NCI-H226 (cell line): ENCODE measurements at places on chromosomes 12 and 14.

- DNase-seq, result no peak
Observed at GRCh38 chr14:98912655-98913054, 359.3 kb downstream of the BCL11B start.

DNA sequence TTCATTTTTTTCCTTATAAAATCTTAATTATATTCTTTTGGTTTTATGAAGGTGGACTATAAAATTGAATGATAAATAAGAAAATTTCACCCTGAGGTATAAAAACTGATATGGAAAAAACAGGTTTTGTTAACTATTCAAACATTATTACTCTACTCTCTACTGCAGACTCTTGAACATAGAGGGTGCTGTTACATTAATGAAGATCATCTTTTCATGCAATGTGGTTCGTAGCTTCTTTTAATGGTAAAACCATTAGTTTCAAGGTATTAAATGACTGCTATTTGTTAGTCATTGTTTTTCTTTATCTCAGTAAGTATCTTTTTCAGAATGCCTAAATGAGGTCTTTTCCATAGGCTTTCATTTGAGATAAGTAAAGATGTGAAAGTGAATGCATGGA lies 510.4 kb downstream of the SLC16A7 start:
- no peak for DNase-seq

DNA sequence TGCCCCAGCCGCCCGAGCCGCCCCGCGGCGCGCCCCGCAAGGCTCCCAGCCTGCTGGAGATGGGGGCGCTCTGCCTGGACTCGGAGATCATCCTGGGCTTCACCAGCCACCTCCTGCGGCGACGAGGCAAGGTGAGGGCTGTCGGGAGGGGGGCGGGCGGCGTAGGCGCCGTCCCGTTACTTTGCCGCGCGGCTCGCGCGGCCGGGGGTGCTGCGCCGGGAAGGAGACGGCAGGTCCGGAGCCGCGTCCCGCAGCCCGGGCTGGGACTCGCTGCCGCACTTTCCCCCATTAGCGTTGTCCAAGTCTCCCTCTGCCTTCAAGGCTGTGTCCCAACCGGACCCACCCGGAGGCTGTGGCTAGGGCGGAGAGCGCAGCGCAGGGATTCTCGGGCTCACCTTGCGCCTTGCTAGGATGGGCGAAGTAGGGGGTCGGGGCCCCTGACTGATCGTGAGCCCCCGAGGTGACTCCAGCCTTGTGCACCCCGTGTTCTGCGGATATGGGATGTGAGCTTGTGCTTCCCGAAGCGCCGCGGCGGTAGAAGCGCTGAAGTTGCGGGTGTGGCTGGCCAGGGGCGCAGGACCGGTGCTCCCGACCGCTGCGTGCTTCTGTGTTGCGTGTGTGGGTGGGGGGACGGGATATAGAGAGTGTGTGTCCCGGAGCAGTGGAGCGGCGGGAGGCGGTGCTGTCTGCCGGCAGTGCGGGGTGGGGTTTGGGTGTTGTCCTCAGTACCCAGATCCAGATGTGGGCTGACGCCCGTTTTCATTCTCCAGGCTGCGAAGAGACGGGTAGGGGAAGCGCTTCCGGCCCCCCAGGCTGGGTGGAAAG lies 1.7 kb upstream of the KIF26A start:
- DNase-seq, result no peak

DNA sequence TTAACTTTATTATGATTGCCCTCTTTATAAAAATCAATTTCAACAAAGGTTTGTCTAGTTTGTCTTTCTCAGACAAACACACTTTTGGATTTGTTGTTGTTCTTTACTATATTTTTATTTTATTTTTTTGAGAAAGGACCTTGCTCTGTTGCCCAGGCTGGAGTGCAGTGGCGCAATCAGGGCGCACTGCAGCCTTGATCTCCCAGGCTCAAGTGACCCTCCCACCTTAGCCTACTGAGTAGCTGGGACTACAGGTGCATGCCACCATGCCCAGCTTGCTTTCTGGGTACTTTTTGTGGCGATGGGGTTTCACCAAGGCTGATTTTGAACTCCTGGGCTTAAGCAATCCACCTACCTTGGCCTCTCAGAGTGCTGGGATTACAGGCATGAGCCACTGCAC lies 64.4 kb upstream of the CFL2 start:
- no peak for DNase-seq

DNA sequence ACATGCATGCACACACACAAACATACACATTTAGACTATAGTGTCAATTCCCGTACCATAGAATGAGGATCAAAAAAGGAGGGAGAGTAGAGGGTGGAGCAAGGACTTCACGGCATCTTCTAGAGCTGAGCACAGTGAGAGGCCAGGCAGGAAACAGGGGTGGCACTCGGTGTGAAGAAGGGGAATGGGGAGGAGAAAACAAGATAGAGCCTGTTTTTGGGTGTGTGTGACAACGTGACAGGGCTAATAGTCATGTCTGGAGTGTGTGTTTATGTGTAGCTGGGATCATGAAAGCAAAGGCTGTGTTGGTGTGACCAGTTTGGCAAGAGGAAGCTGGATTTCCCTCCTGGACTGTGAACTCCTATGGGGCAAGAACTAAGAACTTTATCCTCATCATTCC lies 9.9 kb upstream of the ACVR1B start:
- DNase-seq, result no peak

GRCh38 chr12:107393043-107393717 lies 292.4 kb upstream of the PWP1 start:
- peak; percentile 24 for DNase-seq

- no peak for DNase-seq
Observed at GRCh38 chr12:49104822-49105221, 5.8 kb downstream of the LMBR1L start.

- DNase-seq, result no peak
Observed at GRCh38 chr14:47269756-47270492, 405.5 kb downstream of the MDGA2 start.

- DNase-seq, result no peak
Observed at GRCh38 chr14:102675396-102675795, 82.9 kb downstream of the RCOR1 start.

GRCh38 chr12:9869307-9870161 lies at the start of gene CLEC2B:
Gene CLEC2B, minus strand, starts transcription at chr12:9869354.
- DNase-seq, result peak; percentile 61

GRCh38 chr14:31881531-31882310 lies 195.4 kb upstream of the ARHGAP5 start:
- peak; percentile 52 for DNase-seq

DNA sequence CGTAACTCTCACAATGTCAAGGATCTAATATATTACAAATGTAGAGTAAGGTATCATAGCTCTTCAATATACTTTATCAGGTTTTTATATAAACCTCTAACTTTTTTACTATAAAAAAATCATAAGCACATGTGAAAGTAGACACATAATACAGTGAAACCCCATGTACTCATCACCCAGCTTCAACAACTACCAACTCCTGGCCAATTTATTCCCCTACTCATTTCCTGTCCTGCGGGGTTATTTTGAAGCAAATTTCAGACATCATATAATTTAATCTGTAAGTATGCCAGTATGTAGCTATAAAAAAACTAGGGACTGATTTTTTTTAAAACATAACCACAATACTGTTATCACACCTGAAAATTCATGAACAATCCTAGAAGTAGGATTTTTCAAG lies 47.7 kb downstream of the NOPCHAP1 start:
- DNase-seq, result no peak
